ENCODE measurements at places on chromosomes 13 and 19.

DNA sequence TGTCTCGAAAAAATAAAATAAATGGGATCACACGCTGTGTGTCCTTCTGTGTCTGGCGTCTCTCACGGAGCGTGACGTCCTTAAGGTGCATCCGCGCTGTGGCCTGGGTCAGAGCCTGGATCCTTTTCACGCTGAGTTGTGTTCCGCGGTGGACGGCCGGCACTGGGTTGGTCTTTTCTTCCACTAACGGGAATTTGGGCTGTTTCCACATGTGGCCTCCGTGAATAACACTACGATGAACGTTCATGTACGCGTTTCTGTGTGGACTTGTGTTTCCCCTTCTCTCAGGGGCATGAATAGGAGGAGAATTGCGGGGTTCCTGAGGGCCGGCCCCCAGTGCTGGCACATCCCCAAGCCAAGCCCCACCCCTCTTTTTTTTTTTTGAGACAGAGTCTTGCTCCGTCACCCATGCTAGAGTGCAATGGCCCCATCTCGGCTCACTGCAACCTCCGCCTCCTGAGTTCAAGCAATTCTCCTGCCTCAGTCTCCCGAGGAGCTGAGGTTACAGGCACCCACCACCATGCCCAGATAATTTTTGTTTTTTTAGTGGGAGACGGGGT is 6.2 kb upstream of the PTBP1 start:
- no peak for DNase-seq

DNA sequence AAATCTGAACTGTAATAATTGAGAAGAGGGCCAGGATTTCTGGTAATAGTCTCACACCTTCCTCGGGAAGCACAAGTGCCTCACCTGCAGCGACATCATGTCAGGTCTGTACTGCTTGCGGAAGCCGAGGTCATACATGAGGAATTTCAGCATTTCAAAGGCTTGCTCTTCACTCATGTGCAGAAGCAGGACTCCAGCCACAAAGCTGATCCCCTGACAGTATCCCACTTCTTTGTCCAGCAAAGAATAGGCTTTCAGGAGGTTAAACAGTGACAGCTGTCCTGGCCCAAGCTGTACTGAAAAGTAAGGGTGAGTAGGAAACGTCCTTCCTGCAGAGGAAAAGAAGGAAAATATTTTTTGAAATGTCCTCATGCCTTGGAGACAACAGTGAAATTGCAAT is 182.7 kb downstream of the TBC1D4 start:
- no peak for DNase-seq

DNA sequence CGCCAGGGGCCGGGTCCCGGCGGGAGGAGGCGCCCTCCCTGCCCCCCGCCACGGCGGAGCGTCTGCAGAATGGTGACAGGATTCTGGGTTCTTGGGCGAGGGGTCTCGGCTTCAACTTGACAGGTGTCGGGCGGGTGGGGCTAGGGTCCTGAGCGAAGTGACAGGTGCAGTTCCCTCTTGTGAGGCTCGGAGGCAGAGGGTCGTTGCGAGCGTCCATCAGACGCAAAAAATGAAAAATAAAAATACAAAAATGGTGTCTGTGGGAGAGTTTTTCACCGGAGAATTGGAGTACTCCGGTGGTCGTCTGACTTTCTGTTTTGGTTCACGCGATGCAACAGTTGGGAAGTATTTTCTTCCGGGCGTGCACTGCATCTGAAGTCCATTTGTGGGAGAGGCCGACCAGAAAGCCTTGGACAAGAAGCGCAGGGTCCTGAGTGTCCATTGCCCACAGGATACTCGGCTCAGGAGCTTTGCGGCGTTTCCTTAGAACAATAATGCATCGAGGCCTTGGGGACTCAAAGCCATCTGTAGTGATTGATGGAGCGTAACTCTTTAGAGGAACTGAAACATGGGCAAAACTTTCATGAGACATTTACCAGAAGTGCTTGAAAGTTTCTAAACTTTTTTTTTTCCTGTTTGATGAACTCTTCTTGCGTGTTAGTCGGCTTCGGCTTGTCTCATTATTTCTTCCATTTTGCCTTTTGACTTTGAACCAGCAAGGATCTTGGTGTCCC is 759 bp downstream of the RB1 start:
- DNase-seq = no peak

DNA sequence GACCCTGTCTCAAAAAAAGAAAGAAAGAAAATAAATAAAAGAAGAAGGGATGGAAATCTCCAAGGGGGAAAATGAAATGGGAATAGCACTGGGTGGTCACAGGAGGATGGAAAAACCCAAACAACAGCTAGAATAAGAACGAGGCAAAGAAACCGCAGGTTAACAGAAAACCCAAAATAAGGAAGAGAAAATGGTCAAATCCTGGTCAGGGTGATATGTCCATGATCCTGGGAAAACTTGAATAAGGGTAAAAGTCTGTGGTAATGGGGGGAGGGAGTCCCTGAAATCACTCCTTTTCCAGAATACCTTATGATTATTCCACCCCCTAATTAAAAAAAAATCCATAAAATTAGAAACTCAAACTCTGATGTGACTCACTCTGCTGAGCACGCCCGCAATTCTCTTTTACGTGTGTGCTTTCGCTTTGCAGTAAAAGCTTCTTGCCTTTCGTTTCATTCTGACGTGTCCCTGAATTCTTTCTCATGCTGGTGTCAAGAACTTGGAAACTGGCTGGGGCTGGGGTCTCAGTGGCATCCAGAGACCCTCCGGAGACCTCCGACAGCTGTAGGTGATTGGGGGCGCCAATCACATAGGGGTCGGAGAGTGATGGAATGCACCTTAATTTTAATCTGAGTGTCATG is 4.3 kb upstream of the NAXD start:
- DNase-seq = no peak

- no peak for DNase-seq
These were observed 38.9 kb downstream of the TMED1 start for GRCh38 chr19:10797078-10797477.

DNA sequence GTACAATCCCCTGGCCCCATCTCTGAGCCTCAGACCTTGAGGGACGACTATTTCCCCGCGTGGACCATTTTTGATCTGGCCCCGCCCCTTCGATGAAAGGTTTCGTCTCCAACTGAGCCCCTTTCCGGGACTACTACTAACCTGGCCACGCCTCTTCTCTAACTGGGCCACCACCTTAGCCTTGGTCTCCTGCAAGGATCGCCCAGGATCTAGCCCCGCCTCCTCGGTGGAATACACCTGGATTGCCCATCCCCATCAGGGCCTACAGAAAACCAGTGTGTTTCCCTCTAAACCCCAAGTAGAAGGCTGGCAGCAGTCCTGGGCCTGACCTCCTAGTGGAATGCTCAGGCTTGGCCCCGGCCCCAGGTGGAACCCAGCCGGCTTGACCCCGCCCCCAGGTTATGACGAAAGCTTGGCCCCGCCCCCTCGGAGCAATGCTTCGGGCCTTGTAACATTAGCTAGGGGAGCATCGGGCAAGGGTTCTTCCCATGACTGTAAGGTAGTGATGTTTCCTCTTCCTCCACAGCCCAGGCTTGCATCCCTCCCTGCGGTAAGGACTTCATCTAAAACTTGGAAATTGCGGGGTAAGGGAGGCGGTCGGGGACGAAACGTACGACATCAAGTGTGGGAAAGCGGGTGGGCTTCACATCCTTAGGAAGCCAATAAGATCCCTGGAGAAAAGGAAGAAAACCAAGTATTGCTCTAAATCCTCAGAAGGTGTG is 9.1 kb downstream of the SPACA6 start:
- no peak for DNase-seq

GRCh38 chr19:14700711-14701375 is 11.0 kb downstream of the ZNF333 start:
- no peak for DNase-seq

DNA sequence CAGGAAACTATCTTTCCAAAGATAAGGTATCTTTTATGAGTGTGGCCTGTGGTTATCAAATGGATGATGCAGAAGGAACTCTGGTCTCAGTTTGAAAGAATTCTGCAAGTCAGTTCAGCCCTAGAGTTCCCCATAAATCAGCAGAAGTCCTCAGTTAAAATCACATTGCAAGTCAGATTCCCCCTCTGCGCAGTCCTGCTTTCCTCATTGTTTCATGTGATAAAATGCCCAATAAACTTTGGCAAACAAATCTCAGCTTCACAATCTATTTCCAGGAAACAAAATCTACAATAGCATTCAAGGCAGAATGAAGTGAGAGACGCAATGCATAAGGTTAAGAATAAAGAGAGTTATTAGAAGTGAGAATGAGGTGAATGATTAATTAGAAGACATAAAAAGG is 216.3 kb upstream of the KLHL1 start:
- no peak for DNase-seq

GRCh38 chr13:101915331-101915730 is 462.9 kb downstream of the ITGBL1 start:
- DNase-seq = no peak

- DNase-seq = no peak
These were observed 15.4 kb upstream of the CLN5 start for GRCh38 chr13:76976490-76976889.

DNA sequence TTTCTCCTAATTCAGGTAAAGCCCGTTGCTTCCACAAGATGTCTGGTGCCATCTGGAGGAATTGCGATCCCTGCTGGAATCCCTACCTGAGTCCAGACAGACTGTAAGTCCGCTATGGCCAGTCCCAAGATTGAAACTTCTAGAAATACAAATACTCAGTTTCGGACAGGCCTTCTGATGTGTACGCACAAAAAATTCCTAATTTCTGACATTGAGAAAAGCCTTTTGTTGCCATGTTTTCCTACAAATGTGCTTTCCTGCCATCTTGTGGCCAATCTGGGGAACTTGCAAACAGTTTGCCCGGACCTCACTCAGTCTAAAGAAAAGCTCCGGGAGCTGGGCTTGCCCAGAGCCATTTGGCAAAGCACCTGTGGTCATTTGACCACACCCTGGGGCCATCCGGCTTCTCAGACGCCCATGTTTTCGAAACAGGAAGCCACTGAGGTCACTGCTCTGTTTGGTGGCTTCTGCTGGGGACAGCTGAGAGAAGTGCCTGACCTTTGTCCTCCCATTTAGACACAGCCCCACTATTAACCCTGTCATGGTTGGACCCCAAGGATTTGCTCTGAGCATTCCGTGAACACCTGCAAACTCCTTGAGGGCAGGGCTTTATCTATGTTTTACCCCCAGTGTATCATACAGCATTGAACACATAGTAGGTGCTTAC is 79.4 kb downstream of the SLC15A1 start:
- peak; percentile 70 for DNase-seq

DNA sequence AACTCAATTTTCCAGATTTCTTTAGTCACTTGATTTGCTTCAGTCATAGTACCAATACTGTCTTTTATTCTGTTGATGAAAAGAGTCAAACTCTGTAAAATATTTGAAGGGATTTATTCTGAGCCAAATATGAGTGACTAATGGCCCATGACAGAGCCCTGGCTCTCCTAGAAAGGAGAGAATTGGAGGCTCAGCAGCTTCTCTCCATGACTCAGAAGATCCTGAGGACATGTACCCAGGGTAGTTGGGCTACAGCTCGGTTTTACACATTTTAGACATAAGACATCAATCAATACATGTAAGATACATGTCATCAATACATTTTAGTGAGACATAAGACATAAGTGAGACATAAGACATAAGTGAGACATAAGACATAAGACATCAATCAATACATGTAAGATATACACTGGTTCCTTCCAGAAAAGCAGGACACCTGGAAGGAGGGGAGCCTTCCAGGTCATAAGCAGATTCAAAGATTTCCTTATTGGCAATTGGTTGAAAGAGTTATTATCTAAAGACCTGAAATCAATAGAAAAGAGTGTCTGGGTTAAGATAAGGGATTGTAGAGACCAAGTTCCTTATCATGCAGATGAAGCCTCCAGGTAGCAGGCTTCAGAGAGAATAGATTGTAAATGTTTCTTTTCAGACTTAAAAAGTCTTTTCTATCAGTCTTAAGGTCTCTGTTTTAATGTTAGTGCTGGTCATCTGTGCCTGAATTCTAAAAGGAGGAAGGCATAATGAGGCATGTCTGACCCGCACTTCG is 179.8 kb upstream of the RFC3 start:
- no peak for DNase-seq

Measured in stimulated activated effector memory CD8-positive, alpha-beta T cell treated with anti-CD3 and anti-CD28 coated beads, Interleukin-12 subunit alpha, Interleukin-12 subunit beta, amount 100 ng/mL, for 72 hours (primary cell).